ENCODE measurements at places on chromosomes 1 and 21.

DNA sequence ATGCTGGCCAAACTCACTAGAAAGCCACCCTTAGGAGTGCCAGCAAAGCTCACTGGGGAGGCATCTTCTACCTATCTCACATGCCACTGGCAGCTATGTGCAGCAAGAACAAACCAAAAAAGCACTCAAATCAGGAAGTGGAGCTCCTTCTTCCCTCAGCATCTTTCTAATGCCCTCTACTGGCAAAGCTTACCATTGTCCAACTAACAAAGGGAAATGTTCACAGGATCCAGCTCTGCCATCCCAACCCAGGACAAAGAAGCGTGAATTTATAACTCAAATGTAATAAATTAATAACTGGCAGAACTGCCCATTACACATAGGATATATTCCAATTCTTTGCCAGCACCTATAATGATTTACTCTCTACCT, 38.9 kb downstream of the LEPR start:
- DNase-seq = peak; percentile 68

DNA sequence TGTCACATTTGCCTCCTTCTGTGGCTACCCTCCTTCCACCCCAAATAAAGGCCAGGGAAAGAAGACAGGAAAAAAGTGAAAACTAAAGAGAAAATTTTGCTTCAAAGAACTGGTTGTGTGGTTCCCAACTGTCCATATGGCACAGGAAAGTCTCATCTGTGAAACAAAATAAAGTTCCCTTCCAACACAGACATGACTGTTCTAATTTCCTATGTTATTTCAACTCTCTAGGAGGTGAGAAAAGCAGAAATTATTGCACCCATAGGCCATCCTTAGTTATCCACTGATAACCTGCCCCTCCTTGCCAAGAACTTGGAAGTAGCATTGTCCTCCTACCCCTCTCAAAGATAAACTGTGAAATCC, 8.1 kb upstream of the RAB29 start:
- no peak for DNase-seq

- peak; percentile 87 for DNase-seq
These were observed 27.4 kb downstream of the POFUT2 start for GRCh38 chr21:45260191-45260825.

DNA sequence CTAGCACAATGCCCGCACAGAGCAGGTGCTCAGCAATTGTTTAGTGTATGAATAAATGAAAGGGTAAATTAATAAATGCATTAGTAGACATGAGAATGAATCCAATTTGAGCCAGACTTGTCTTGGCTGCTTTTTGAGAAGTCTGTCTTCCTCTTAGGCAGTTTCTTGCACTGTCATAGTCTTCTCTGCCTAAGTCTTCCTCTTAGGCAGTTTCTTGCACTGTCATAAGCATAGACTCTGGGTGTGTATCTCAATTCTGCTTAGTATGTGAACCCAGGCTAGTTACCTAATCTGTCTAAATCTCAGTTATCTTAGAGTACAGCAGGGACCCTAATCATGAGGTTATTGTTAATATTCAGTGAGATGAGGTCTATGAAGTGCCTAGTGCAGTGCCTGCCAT, 27.2 kb downstream of the NHLH2 start:
- DNase-seq = no peak

DNA sequence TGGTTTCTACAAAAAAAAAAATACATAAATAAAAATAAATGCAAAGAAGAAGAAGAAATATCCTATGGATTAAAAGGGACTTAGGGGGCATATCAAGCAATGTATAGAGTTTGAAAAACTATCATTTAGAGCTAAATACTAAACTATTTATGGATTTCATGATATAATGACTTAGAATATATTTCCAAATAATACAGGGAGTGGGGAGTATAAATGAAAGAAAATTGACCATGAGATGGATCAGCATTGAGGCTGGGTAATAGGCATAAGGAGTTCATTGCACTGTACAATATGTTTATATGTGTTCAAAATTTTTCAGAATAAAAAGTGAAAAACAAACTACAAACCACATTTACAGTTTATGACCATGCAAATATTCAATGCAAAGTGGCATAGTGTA, 18.8 kb downstream of the NHLH2 start:
- DNase-seq = no peak

DNA sequence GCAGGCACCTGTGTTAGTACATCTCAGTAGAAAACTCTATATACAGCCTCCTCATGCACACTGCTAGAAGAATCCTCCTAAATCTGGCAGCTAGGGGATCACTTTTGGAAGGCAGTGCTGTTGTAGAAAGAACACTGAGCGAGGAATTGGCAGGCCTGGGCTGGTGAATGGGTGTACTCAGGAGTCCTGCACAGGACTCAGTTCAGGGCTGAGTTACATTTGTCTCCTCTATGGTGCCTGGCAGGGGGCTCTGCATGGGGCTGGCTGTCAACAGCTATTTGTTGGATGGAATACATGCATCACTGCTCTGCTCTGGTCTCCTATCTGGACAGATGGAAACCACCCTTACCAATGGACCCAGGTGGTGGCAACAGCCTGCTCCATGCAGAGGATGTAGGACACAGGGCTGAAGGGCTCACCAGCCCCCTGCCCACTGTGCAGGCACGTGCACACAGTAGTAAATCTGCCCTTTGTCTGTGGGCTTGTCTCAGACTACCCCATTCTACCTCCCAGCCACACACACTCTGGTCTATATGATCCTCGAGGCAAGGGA, 74.2 kb downstream of the LRIG2 start:
- no peak for DNase-seq

GRCh38 chr1:69148731-69149130, 419.0 kb upstream of the LRRC7 start:
- no peak for DNase-seq

All from cerebellar cortex (tissue), 1 donor.